ENCODE measurements at places on chromosomes 3 and 15.

DNA sequence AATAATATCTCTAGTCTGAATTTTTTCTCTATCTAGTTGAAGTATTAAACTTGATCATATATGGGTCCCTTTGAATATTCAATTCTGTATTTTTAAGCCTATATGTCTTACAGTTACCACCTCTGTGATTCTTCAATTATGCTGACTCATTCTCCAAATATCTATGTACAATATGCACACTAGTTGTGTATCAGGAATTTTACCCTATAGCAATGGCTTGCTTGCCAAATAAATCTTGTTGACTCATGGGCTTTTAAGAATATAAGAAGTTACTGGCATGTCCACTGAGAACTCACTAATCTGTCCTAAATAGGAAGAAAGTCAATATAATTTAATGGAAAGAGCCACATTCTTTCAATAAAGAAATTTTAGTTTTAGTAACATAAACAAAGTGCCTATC is 656.3 kb downstream of the RBMS3 start:
- DNase-seq = no peak

GRCh38 chr3:120516136-120516535 is 65.3 kb upstream of the FSTL1 start:
- no peak for DNase-seq

GRCh38 chr3:180036092-180036670 is 556 bp downstream of the PEX5L start:
- DNase-seq = no peak

- DNase-seq = no peak
Measured at GRCh38 chr3:56681984-56682461, 1.0 kb downstream of the TASOR start.

- no peak for DNase-seq
Measured at GRCh38 chr3:45979378-45979777, 16.2 kb downstream of the FYCO1 start.

GRCh38 chr15:81897057-81897677 is 148.7 kb downstream of the MEX3B start:
- DNase-seq = peak; percentile 54

GRCh38 chr15:31550211-31550977 is 223.8 kb downstream of the KLF13 start:
- DNase-seq = no peak

GRCh38 chr3:192445770-192446644 is 281.3 kb downstream of the FGF12 start:
- no peak for DNase-seq

GRCh38 chr3:172152874-172153273 is 113.5 kb downstream of the FNDC3B start:
- DNase-seq = peak; percentile 17

GRCh38 chr3:126616931-126617330 is 38.0 kb downstream of the TXNRD3 start:
- no peak for DNase-seq

GRCh38 chr3:174193604-174194003 is 665.5 kb upstream of the NAALADL2 start:
- no peak for DNase-seq

DNA sequence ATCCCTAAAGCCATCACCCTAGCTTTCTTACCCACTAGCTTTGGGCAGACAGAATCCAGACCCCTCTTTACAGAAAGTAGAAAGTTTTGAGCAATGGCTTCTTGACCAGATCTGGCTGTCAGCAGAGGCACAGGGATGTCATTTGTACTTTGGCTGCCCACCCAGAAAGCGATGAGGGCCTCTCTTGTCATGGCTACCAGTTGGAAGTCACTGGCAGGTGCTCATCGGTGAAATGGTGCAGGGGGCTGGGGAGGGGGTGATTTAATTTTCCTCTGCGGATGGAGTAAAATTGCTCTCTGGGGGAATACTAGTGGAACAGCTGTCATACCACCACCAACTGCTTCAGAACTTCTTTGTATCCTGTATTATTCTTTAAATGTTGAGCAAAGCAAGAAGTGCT is 393.7 kb downstream of the LSAMP start:
- DNase-seq = no peak

DNA sequence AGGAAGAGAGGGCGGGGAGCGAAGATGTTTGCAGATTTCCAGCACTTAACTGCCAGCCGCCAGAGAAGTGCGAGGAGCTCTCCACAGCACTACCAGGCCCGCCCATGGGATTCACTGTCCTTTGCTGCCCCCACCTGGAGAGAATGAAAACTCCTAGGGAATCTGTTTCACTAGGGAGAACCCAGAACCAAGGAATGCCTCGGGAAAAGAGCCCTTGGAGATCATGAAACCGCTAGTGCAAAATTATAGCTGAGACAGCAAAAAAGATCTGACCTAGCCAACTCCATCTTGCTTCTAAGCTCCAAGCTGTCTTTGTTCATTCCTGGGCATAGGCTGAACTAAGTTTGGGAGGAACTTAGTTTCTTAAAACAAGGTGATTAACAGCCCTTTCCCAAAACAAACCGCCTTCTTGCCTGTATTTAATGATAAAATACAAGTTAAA is 82.6 kb upstream of the GCNT3 start:
- DNase-seq = peak; percentile 79

DNA sequence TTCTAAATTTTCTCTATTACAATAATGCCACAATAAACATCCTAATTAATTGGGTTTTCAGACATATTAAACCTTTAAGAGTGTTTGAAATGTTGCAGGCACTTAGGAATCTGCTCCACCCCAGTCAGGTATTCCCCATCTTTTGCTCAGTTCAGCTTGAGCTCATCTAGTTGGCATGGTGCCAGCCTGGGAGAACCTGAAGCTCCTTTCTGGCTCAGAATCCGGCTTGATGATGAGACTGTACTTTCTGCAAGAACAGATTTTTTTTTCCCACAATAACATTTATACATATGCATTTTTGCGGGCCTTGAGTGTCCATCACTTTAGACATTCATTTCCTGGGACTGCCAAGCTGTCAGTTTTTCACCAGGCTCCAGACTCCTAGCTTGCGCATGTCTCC is 7.7 kb upstream of the OXSR1 start:
- DNase-seq = no peak

DNA sequence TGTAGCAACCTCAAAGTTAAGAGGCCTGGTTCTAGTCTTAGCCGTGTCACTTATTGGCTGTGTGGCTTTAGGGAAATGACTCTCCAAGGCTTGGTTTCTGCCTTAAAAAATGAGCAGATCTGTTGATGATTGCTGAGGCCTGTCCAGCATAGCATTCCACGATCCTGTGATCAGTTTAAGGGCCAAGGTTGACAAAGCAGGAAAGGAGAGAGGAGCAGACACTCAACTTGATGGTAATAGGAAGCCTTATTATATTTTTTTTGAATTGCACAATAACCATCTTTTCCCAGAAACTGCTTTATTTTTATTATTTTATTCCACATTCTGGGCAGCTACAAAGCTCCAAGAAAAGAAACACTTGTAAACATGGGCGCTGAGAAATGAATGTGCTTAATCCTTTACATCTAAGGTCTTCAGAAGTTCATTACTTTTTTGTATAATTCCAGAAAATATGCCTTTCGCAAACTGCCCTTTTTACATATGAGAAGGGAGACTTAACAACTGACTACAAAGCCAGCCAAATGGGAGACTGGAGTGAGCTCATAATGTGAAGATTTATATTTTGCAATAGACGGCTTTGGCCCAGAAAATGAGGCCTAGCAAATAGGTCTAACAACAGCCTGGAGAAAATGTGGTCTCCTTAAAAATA is 241.0 kb downstream of the ATP8B4 start:
- no peak for DNase-seq

GRCh38 chr3:151320131-151320530 is 3.5 kb upstream of the GPR87 start:
- DNase-seq = no peak

- no peak for DNase-seq
Measured at GRCh38 chr15:75100679-75101078, 77.3 kb downstream of the PPCDC start.

GRCh38 chr3:185549122-185549521 is 3.3 kb downstream of the LIPH start:
- peak; percentile 69 for DNase-seq

- no peak for DNase-seq
Measured at GRCh38 chr15:75143738-75144334, 57.8 kb upstream of the C15orf39 start.

DNA sequence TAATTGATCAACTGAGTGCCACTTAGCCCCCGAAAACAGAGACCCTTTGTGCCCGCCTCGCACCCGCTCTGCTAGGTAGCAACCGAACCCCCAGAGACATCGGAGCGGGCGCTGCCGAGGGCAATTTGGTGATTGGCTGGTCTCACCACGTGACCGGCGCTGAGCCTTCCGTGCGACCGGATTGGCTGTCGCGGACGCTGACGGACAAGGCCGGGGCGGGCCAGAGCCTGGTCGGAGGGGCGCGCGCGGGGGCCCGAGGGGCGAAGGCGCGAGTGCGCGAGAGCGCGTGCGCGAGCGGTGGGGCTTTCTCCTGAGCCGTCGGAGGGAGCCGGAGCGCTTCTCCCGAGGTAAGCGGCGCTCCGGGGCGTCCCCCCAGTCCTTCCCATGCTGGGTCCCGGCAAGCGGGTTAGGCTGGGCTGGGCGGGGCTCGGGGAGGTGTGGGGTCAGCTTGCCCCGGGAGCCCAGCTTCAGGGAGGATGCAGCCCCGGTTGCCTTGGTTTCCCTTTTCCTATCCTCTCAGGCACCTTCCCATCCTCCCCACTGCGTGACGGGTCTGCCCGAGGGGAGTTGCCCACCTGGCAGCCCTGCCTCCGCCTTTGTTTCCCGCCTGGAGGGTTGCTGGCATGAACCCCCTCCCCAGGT is at the start of gene TMEM108:
TMEM108 (plus strand) TSS at position 303 of the 642 bp plus-strand sequence.
- no peak for DNase-seq

GRCh38 chr15:42385206-42385979 is 26.1 kb downstream of the CAPN3 start:
- peak; percentile 54 for DNase-seq

- DNase-seq = no peak
Measured at GRCh38 chr3:161567577-161568361, 71.2 kb downstream of the OTOL1 start.

GRCh38 chr3:142993958-142994442 is 7.4 kb upstream of the U2SURP start:
- peak; percentile 66 for DNase-seq

DNA sequence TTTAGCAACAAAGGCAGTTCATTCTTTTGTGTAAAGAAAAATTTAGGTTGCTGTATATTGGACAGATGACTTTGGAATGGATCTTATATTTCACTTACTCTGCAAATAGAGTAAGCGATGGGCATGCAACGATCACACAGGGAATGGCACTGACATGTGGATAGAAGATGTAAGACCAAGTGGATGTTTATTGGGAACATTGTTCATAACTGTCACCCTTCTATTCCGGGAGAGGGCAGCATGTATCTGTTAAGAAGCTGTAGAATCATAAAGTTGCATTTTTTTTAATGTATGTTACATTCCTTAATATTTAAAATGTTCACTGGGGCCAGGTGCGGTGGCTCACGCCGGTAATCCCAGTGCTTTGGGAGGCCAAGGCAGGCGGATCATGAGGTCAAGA is 41.2 kb downstream of the HPS3 start:
- DNase-seq = no peak

GRCh38 chr15:68001811-68002210 is 52.3 kb upstream of the PIAS1 start:
- no peak for DNase-seq

DNA sequence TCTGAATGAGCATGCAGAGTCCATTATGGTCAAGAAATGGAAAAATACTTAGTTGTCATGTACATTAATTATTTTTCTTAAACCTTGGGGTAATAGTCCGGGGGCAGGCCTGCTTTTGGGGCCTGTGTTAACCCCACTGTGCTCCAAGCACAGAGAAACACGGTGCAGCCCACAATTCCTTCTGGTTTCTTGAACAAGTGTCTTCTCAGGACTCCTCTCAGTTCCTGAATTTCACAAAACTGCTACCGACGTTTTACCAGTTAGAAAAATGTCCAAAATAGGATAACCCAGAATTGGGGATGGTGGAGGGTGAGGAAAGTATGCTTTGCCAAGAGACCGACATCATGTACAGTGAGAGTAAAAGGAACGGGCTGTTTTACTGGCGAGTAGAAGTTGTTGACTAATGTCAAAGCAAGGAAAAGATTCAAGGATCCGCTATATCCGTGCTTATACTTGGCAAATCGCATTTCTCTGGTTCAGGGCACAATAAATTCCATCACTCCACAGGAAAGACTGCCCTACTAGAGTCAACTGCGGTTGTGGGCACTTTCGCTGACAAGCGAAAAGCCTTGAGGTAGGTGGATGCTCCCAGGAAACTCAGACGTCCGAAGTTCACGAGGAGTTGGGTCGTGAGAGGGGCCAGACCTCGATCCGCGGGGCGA is 495 bp upstream of the NXPE3 start:
- no peak for DNase-seq

- DNase-seq = no peak
Measured at GRCh38 chr3:108322352-108322751, 26.0 kb downstream of the HHLA2 start.

DNA sequence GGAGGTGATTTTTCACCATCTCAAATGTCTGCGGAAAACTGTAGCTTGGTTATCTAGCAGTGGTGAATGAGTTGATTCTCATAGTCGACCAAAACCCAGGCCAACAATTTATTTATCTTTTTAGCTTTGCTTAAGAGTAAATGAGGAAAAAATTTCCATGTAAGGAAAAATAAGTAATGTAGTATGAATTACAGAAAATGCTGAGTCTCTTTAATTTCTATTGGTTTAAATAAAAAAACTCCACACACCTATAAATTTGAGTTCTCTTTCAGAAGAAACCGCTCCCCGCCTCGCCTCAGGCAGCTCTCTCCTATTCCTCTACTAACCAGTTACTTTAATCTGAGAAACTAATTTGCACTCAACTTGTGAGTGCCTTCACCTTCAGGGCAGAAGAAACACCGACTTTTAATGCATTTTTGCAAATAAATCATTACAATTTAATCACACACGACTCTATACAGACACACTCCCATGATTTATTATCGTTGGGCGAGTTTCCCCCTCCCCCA is 540 bp upstream of the RSRC1 start:
- DNase-seq = no peak

DNA sequence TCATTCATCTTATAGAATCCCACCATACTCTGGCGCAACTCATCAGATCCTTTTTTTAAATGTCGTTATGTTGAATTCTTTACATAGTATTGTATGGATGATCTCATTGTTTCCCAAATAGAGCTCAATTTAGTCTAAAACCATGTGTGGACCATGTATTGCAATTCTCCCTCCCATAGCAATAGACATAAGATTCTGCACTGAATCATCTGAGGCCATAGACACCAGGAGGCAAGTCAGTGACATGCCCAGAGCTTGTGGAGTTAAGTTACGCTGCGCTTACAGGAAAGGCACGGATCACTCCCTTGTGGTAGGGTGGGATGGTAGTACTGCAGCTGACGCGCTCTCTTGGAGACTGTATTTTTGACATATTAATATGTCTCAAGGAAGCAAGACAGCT is 211.0 kb downstream of the GABRB3 start:
- no peak for DNase-seq
